SW 1271 (cell line): ENCODE measurements at places on chromosomes 4 and X.

DNA sequence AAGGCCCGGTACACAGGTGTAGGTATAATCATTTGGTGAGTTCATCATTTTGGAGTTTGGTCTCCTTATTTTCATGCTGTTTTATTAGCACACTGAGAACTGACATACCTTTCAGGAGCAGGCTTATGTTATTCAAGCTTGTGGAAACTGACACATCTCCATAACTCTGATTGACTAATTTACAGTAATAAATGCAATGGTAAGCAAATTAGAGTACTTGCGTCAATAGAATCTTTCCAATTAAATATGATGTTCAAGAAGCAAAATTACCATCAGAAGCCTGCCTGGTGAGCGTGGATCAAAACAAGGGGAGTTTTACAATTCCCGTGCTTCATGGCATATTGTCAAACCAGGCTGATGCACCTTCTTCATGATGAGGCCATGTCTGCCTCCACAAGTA lies 210.7 kb upstream of the GPRIN3 start:
- no peak for DNase-seq

GRCh38 chrX:153494061-153494460 lies 719 bp upstream of the BGN start:
- DNase-seq, result no peak

DNA sequence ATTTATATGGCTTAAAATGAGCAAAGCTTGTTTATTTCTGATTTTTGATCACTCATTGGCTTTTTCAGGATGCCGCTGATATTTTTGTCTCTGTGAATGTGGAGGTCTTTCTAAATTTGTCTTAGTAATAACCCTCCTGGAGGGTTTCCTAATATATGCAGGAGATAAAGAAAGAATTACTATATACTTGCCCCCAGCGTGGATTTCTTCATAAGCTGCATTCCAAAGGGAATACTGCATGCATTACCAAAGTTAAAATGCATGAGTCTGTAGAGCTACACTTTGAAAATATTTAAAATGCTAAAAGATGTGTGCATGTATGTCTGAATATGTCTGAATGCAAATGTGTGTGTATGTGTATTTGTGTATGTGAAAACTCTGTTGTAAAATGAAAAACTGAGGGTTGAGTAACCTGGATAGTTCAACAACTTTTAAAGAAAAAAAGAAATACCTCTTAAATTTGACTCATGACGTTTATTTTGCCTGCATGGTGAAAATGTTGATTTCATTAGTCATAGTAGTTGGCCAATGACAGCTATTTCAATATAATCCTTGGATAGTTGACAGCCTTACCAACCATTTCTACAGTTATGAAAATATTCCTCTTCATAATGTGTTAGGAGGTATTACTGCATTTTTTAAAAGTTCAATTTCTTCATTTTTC lies 113.2 kb upstream of the ZNF827 start:
- no peak for DNase-seq

DNA sequence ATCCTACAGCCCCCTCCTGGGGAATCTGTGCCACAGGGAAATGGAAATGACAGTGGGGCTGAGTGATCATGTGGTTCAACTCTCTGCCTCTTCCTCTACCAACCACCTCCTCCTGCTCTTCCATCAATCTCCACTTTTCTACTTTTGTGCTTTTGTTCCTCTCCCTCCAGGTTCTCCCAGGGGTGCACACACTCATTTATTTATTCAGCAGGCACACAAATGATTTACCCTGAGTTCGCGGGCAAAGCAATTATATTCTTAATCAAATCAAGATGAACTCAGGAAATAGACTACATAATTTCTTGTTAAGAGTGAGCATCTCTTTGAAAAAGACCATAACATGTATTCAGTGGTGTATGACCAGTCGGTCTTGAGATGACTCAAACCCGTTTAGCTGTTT lies 69.2 kb downstream of the VCX3A start:
- DNase-seq, result no peak

DNA sequence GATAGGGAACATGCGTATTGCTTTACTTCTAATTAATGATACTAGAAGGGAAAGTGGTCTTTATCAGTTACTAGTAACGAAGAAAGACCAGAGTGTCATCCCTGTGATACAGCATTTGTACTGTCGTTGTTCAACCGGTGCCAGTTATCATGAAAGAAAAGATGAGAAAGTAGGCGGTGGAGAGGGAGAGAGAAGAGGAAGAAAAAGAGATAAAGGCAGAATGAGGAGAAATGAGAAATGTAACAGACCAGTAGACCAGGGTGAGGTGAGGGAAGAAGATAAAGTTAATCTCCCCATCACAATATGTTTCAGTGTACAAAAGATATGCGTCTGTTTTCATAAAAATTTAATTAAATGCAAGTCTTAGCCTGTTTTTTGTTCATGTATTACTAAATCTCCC lies 135.2 kb upstream of the HPGD start:
- no peak for DNase-seq

GRCh38 chrX:378443-378842 lies 8.3 kb downstream of the PPP2R3B start:
- no peak for DNase-seq

DNA sequence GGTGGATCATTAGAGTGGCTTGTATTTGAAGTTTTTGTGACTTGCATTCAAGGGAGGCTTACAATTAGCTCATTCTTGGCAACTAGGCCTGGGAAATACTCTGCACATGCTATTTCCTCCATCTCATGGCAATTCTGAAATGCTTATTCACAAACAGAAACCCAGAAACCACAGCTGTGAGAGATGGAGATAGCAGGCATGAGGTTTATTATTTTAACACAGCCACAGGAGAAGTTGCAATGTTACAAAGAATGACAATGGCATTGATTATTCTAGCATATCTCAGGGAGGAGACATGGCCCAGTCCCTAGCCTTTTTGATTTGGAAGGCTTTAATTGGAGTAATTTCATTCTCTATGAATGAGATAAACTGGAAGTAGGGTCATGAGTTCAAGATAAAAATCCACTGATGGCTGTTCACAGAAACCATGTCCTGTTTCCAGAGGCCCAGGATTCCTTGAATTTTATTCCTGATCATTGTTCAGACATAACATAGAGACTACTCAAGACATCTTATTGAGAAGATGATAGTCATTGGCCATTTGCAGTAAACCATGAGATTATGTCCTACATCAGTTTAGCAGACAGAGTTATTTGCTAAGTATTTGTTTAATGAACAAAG lies 123.9 kb downstream of the MID1 start:
- DNase-seq, result no peak

DNA sequence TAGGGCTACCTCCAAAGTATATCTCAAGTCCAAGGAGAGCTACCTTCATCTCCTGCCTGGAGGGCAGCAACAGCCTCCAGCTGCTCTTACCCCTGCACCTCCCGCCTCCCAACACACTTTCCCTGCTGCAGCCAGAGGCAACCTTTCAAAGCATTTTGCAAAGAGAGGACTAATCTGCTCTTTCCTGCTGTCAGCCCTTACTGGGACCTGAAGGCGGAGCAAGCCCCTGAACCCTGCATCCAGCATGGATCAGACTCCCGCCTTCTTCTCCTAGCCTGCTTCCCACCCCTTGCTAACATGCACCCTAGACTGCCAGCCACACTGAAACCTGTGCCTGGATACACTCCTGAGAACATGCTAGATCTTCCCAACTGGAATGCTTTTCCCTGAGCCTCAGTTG lies 37.7 kb upstream of the VMA21 start:
- no peak for DNase-seq

DNA sequence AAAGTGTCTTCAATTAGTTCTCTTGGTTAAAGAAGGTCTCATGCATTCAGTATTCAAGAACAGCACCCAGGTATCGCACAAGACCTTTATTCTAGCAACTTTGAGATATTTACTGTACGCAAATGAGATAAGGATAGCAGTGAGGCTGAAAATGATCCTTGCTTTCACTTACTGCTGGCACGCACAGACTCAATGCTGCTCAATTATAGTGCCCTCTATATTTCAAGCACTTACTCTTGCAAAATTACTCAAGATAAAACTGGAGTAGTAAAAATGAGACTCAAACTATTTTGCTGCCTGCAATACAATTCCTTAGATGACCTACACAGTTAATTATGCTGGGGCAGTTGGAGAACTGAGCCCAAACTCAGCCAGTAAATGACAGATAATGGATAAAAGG lies 60.9 kb downstream of the ADGRA3 start:
- DNase-seq, result no peak

GRCh38 chrX:114390251-114390796 lies 193.6 kb upstream of the HTR2C start:
- DNase-seq, result no peak

- DNase-seq, result no peak
Observed at GRCh38 chr4:137664416-137664815, 132.1 kb upstream of the PCDH18 start.

- no peak for DNase-seq
Observed at GRCh38 chrX:12878536-12878935, 11.7 kb downstream of the TLR7 start.

DNA sequence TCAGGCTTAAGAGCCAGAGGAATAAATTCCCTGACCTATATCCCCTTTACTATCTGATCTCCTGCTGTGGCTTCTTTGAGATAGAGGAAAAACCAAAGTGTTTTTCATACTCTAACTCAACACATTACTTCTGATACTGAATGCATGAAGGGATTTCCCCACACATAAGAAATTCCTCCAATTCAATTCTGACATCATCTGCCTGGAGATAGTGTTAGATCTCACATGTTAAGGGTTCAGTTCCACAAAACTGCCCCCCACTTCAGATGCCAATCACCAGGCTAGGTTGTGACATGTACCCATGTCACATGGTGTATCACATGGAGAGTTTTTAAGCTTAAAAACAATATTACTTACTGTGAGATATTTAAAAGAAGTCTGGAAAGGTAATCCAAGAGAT lies 46.8 kb downstream of the GSTCD start:
- DNase-seq, result no peak

- no peak for DNase-seq
Observed at GRCh38 chr4:74540193-74540592, 95.3 kb downstream of the AREG start.

- DNase-seq, result no peak
Observed at GRCh38 chr4:59240011-59240410, 1960.1 kb upstream of the ADGRL3 start.

DNA sequence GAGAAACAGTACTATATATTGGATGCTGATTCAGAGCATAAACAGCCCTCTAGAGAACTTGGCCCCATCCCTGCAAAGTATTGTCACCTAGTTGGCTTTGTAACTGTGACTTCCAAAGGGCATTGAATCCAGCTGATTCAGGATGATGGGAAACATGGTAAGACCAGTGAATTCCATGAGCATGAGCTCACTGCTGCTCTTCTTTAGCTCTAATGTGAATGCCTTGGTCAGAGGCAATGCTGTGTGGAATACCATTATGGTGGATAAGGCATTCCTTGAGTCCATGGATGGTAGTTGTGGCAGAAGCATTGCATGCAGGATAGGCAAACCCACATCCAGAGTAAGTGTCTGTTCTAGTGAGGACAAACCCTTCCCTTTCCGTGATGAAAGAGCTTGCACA lies 365.6 kb upstream of the EDA2R start:
- DNase-seq, result no peak

DNA sequence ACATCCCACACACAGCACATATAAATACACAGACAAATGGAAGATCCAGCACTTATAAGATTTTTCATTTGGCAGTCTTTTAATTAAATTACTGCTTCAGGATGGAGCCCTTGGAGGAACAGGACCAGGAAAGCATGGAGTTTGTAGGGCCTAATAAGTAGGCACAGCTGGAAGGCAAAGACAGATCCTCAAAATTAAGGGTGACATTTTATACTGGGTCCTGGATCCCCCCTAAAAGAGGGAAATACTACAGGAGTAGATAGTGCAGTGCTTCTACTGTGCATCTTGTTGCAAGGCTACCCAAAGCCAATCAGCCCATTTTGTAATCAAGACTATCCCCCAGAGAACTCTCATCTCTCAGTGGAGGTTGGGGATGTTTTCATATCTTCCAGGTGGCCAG lies 1860.7 kb upstream of the PCDH10 start:
- no peak for DNase-seq

GRCh38 chrX:127568691-127569090 lies 483.5 kb downstream of the ACTRT1 start:
- no peak for DNase-seq

DNA sequence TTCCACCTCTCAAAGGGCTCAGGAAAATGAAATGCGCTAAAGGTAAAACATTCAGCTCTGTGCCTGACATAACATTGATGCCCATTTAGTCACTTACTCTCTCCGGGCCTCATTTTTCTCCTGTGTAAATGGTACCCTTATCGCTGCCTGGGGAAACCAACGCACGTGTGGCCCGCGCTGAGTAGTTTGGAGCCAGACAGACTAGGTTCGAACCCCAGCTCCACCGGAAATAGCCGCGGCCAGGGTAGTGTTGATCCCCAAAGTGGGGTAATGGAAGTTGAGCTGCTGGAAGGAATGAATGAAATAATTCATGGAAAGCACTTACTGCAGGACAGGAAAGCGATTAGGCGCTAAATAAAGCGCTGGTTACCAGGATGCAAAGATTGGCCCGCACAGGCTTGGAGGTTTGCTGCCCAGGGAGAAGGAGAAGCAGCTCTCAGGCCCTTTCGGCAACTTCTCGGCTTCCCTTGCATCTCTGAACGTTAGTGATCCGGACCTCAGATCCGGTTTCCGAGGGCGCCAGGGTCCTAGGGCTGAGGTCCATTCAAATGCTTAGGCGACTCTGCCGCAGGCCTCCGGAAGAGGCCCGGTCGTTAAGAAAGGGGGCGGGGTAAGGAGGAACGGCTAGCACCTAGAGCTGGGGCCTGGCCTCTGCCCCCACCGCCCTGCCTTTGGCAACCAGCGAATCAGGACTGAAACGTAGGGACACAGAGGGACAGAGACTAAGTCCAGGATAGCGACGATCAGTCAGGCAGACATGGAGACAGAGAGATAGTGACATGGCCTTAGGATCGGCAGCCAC lies 13.3 kb downstream of the NKX3-2 start:
- no peak for DNase-seq

- no peak for DNase-seq
Observed at GRCh38 chrX:120380699-120381098, 18.8 kb downstream of the ATP1B4 start.

DNA sequence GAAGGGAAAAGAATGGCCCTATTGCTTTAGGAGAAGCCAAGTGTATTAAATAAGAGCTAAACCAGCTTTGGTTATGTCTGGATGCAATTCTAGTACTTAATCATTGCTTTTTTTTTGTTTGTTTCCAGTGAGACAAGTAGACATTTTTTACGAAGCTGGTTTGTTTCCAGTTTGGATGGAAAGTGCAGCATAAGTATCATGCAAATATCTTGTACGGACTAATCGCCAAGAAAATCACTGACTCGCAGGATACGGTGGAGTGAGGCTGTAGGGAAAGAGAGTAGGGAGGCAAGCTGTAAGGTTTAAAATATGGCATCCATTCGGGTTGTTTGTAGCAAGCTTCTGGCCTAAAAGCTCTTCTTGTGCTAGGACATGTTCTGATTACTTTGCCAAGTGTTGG lies 64.8 kb downstream of the HPGD start:
- no peak for DNase-seq
